Small intestine (tissue), 16 donors: ENCODE measurements at places on chromosomes 2 and 18. TPM values are rescaled to one million over a fixed set of nuclear protein-coding genes. Genes with fewer than 3 reads are reported as not detected.

GRCh38 chr18:21672521-21673267, 31.9 kb downstream of the ABHD3 start:
- no peak overlapping the region for H3K27ac ChIP-seq
- peak; percentile 37 for DNase-seq
- H3K36me3 ChIP-seq = no peaks in the 10 kb centered on the region
- H3K4me1 ChIP-seq = peaks cover 5% of the 10 kb centered on the region
- no peak overlapping the region for H3K4me3 ChIP-seq

GRCh38 chr18:5444269-5444668, 99.5 kb downstream of the EPB41L3 start:
- no peak overlapping the region for H3K4me3 ChIP-seq
- H3K36me3 ChIP-seq = peaks cover 2% of the 10 kb centered on the region
- no peak for DNase-seq

- no peaks in the 10 kb centered on the region for H3K27me3 ChIP-seq
- H3K4me3 ChIP-seq = no peak overlapping the region
- no peak overlapping the region for H3K27ac ChIP-seq
- no peak for DNase-seq
Measured at GRCh38 chr2:125516496-125517109, 1139.4 kb upstream of the GYPC start.

- H3K4me1 ChIP-seq = no peaks in the 10 kb centered on the region
- H3K27me3 ChIP-seq = no peaks in the 10 kb centered on the region
- H3K36me3 ChIP-seq = no peaks in the 10 kb centered on the region
- no peak overlapping the region for H3K27ac ChIP-seq
Measured at GRCh38 chr2:67318031-67318430, 79.1 kb upstream of the ETAA1 start.

GRCh38 chr2:105977212-105977611, 216.9 kb downstream of the UXS1 start:
- no peaks in the 10 kb centered on the region for H3K4me1 ChIP-seq
- peak; percentile 74 for DNase-seq
- no peak overlapping the region for H3K4me3 ChIP-seq
- H3K27ac ChIP-seq = no peak overlapping the region

DNA sequence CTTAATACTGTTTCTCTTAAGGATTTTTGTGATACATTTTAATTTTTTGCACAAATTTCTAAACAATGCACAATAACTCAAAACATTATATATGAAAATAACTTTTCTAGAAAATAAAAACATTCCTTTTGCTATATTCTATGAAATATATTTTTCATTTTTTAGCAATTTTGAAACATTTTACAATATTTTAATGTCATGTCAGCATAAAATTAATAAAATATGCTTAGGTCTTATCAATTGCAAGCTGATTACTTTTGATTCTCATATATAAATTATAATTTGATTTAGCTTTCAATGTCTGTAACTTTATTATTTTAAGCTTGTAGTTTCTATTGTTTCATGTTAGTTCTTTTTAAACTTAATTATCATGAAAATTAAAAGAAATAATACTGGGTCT, 898.7 kb downstream of the TMEM182 start:
- no peak for DNase-seq
- no peak overlapping the region for H3K4me3 ChIP-seq
- H3K36me3 ChIP-seq = no peaks in the 10 kb centered on the region

GRCh38 chr18:49371786-49372185, 88.7 kb downstream of the DYM start:
- H3K36me3 ChIP-seq = no peaks in the 10 kb centered on the region
- H3K4me1 ChIP-seq = no peaks in the 10 kb centered on the region
- no peak for DNase-seq
- H3K27me3 ChIP-seq = no peaks in the 10 kb centered on the region
- no peak overlapping the region for H3K27ac ChIP-seq

The ABCB6 gene
- 37.7 TPM for polyA plus RNA-seq

The CCDC74B gene
- polyA plus RNA-seq = 0.81 TPM

The SPATA3 gene
- polyA plus RNA-seq = not detected

The RAB11FIP5 gene
- polyA plus RNA-seq = 11.5 TPM

- no peaks in the 10 kb centered on the region for H3K27me3 ChIP-seq
- no peak overlapping the region for H3K27ac ChIP-seq
- no peak overlapping the region for H3K4me3 ChIP-seq
- H3K4me1 ChIP-seq = no peaks in the 10 kb centered on the region
- DNase-seq = no peak
Measured at GRCh38 chr2:148917431-148917830, 42.4 kb downstream of the KIF5C start.

The GALR1 gene
- 0.01 TPM for polyA plus RNA-seq

DNA sequence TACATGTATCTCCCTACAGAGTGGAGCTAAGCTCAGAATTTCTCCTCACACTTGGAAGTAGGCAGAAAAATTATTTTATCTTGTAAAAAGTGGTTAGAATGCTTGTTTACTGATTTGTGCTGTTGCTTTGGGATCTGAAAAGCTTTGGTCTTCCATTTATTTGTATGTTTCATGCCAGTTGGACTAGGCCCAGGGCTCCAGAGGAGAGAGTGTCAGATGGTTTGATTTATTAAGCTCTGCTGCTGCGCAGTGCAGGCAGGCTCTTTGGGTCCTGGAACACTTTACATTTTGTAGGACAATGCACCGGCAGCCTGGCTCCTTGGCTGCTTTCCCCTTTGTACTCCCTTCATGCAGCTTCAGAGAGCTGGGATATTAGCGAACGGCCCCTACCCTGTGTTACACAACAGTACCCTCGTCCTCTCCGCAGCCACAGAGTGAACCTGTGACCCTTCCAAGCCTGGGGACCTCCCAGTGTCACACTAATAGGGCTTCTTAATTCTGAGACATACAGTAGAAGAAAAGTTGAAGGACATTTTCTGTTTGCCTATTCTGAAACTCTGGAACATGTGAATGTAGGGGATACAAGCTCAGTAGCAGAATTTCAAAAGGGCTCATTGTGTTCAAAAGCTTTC, 56.7 kb upstream of the EML6 start:
- H3K27ac ChIP-seq = no peak overlapping the region
- no peaks in the 10 kb centered on the region for H3K27me3 ChIP-seq
- DNase-seq = no peak
- peaks cover 8% of the 10 kb centered on the region for H3K4me1 ChIP-seq

DNA sequence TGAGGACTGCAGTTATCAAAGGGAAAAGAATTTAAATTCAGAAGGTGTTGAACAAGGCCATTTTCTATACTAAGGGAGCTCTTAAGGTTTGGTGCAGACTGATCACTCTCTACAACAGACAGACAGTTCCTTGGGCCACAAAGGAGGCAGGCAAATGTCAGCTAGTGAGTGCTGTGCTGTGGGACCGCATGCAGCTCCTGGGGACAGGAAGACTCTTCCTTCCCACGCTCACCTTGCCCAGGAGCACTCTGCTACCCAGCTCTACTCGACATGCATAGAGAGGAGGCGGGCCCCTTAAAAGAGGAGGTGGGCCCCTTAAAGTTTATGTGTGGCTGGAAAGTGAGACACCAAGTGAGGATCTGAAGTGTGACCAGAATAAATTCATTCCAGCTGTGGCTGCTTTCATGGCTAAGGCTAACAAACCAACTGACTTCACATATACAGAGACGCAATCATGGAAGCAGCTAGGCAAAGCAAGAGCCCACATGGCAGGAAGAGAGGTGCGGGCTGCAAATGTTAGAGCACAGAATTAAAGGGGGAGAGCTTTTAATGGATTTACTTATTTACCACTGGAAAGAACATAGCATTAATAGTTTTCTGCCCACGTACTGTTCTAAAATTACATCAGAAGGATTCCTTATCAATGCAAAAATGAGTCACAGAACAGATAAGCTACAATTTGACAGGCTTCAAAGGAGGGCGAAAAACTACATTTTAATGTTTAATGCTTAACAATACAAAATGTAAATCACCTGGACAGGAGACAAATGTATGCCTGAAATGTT, 101.4 kb upstream of the RNU4ATAC start:
- peaks cover 11% of the 10 kb centered on the region for H3K36me3 ChIP-seq
- no peaks in the 10 kb centered on the region for H3K4me1 ChIP-seq
- no peak for DNase-seq
- no peaks in the 10 kb centered on the region for H3K27me3 ChIP-seq
